ENCODE measurements at places on chromosomes 1 and 21. TPM values are rescaled to one million over a fixed set of nuclear protein-coding genes. Genes with fewer than 3 reads are reported as not detected.

DNA sequence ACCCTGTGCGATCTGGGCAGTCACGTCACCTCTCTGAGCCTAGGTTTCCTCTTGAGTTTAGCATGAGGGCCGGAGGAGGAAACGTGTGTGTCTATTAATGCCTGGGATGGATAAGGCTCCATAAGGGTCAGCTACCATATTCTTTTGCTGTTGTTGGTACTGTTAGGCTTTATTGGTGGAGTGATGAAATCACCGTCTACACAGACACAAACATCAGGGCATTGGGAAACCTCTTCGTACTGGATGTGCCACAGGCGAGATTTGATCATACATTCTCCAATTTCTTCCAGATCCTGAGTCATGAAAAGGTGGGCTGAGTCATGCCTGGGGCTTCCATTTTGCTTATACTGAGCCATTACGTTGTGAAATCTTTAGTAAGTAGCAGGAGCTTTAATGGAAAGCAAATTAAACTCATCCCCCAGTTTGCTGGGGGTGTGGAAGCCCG lies 24.9 kb upstream of the GRHL3 start:
- H3K27ac ChIP-seq: no peak overlapping the region
- H3K27me3 ChIP-seq: no peaks in the 10 kb centered on the region
- DNase-seq: no peak
- H3K4me1 ChIP-seq: no peaks in the 10 kb centered on the region
- H3K36me3 ChIP-seq: no peaks in the 10 kb centered on the region
- H3K4me3 ChIP-seq: no peak overlapping the region

DNA sequence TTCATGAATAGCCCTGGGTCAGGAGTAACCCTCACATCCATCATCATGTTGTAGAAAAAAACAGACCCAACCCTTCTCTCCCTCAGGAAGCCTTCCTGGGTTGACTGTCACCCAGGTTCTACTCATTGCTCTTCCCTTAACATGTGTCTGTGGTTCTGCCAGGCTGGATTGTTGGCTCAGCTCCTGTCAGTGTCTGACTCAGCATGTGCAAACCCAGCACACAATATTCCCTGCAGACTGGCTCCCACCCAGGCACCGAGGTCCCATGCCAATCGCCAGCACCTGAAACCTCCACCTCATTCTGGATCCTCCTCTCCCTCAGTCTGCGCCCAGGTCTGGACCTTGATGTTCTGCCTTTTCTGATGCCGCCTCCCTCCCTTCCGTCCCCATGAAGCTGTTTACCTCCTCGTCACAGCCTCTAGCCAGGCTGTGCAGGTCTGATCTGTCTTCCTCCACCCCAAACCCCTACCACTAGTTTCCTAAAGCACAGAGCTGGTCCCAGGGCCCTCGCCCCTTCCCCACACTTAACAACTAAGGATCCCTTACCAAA lies 4.3 kb upstream of the S100A8 start:
- no peak for DNase-seq
- no peak overlapping the region for H3K27ac ChIP-seq
- no peaks in the 10 kb centered on the region for H3K36me3 ChIP-seq
- no peaks in the 10 kb centered on the region for H3K4me1 ChIP-seq
- H3K27me3 ChIP-seq: no peaks in the 10 kb centered on the region

- no peak overlapping the region for H3K27ac ChIP-seq
- DNase-seq: peak; percentile 10
- no peaks in the 10 kb centered on the region for H3K4me1 ChIP-seq
- H3K4me3 ChIP-seq: peak overlapping the region; percentile 39
- peaks cover 3% of the 10 kb centered on the region for H3K27me3 ChIP-seq
These were observed 431 bp downstream of the MAP1LC3C start for GRCh38 chr1:241998412-241998921.

TMPRSS15 gene
- total RNA-seq: not detected

PTCH2 gene
- 2.8 TPM for total RNA-seq
